ENCODE measurements at places on chromosomes 11 and 22.
A peak's percentile ranks its signal among the peaks of the same experiment; 100 is the strongest.

DNA sequence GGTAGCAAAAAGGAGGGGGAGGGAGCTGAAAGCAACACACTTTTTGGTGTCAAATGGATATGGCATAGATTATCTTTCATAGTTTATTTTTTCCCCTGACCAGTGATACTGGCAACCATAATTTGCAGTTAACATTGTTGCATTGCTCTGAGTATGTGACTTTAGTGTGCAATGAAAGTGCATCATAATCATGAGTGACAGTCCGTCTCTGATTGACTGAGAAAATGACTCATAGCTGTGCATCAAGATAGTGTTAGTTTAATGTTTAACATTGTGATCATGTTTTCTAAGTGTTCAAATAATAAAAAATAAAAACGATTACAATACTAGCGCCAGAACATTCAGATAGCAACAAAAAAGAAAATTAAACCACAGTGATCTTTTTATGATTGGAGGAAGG lies 952.4 kb upstream of the TENM4 start:
- no peak for ATAC-seq

GRCh38 chr11:46529095-46529905 lies 64.5 kb downstream of the AMBRA1 start:
- ATAC-seq = peak; percentile 83

GRCh38 chr11:110903378-110903777 lies 191.1 kb upstream of the ARHGAP20 start:
- ATAC-seq = no peak

DNA sequence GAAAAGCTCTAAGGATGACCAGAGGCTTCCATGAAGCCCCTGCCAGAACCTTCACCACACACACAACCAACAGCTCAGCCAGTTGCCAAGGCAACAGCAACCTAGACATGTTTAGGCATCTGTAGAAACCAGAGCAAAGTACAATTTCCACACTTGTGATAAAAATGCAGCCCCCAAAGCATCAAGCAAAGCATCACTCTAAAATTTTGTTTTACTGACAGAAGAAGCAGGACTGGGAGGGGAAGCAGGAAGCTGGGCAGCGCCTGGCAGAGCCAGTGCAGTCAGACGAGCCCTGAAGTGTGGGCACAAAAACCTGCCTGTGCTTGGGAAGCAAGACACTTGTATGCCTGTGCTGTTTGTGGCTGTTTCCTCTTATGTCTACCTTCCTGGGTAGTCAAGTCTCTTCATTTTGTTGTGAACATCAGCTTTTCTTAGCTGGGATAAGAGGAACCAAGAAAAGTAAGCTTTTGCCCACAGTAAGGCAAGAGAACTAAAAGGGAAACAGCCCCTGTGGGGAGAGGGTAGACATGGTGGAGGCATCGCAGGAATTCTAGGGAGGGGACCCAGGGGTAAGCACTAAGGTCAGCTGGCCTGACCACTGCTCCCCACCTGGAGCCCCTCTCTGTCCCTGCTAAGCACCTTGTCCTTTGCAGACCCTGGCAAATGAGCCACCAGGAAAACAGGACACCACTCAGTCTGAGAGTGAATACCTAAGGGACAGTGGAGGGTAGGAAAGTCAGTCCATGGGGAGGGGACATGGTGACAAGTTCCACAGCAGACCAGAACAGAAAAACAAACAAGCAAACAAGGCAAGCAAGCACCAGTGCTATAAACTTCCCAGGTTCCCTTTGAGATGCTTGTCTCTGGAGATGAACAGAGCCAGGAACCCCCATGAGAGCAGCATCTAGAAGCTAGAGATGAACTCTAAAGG lies 13.4 kb downstream of the PACSIN2 start:
- peak; percentile 7 for ATAC-seq

DNA sequence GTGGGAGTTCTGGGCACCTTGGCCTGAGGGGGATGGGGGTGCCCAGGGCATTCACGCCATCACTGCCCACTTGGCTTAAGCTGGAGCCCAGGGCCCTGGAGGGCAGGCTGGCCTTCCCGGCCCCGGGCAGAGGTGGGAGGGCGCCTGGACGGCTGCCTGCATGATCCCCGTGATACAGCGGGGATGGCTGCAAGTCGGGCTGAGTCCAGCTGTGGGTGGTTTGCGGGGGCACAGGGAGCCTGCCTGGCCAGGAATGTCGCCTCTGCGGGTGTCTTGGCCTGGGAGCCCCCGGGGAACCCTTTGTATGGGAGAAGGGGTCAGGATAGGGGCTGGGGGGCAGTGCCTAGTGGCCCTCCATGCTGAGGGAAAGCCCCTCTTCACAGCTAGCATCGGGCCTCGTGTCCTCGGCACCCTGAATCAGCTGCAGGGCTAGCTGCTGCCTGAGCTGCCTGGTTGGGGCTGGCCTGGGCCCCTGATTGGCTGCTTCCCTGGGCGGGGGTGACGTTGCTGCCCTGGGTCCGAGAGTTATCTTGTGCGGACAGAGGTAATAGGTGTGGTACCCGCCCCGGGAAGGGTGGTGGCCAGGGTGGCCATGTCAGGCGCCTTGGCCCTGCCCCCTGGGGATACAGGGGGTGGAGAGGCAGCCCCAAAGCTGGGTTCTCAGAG lies 8.3 kb downstream of the BRSK2 start:
- no peak for ATAC-seq

- no peak for ATAC-seq
These were observed 76.3 kb upstream of the TMEM45B start for GRCh38 chr11:129739339-129739738.

GRCh38 chr22:24433828-24434470 lies 6.5 kb downstream of the ADORA2A start:
- peak; percentile 86 for ATAC-seq

DNA sequence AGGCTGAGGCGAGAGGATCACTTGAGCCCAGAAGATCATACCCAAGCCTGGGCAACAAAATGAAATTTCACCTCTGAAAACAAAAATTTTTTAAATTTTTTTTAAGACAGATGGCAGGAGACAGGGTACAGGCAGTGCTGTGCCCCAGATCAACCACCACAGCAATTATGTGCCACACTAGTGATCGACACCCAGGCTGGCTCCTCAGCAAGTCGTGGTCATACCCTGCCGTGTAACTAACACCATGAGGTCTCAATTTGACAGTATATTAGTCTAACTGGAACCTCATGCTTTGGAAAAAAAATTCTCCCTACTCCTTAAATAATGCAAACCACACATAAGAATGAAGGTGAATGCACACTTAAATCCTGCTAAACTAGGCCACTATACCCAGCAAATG lies 8.3 kb downstream of the SF3A1 start:
- peak; percentile 24 for ATAC-seq

DNA sequence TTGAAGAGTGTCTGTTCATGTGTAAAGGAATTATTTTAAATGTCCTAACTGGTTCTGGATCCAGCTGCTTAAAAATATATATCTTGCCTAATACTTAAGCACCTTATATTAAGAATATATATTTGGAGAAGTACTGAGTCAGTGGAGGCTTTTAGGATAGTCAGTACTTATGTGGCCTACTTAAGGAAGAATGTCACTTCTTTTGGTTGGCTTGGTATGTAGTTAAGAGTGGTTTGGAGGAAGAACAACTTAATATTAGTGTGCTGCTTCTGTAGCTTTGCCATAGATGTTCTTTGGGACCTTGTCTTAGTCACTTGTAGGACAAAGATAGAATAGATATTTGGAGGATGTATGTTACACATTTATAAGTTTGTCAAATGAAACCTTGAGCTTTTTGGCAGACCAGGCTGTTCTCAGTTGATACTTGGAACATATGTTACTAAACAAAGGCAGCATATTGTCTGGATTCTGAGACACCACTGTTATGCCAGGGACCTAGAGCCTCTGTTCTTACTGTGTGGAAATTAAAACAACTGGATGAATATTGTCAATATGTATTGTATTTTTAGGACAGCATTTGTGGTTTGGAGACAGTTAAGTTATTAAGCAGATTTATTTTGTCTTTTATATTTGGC lies 4.9 kb downstream of the HIPK3 start:
- ATAC-seq = no peak

GRCh38 chr11:12770966-12771597 lies 96.9 kb downstream of the TEAD1 start:
- ATAC-seq = no peak

DNA sequence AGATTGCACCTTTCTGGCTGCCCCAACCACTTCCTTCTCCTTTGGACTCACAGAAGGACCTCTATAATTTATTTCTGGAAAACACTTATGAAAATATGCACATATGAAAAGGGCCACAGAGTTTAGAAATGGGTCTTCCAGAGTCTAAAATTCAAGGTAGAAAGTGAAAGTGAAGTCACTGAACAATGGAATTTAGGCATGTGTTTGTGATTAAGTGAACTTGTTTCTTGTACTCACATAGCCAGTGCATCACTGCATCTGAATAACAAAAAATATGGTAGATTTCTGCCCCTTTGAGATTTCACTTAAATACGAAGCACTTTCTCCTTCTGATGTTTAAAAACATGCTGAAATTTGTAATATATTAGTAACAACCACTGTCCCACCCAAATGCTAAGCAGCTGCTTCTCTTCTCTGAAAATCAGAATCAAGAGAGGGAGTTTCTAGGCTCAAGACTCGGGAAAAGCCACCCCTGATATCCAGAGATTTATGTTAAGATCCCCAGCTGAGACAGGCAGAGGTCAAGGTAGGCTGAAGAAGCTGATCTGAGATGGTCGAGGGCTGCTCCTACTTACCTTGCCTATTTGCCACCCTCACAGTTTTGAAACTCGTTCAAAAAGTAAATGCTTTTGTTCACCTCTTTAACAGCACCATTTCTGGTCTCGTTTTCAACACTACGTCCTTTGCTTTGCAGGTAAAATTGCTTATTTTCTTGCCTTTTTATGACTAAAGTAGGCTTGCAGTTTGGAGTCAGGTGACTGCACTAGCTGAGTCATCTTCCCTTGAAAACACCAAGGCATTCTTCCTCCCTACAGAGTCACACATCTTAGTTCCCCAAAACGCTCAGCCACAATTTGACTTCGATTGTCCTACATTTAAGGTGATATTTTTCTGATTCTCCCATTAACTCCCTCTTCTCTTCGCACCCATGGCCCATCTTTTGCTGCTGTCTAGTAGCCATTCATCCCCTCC lies at the start of gene XKR3:
XKR3 (minus strand) TSS at position 696 of the 972 bp plus-strand sequence. CDS start 17,338 bp downstream, outside the sequence.
- ATAC-seq = peak; percentile 55

DNA sequence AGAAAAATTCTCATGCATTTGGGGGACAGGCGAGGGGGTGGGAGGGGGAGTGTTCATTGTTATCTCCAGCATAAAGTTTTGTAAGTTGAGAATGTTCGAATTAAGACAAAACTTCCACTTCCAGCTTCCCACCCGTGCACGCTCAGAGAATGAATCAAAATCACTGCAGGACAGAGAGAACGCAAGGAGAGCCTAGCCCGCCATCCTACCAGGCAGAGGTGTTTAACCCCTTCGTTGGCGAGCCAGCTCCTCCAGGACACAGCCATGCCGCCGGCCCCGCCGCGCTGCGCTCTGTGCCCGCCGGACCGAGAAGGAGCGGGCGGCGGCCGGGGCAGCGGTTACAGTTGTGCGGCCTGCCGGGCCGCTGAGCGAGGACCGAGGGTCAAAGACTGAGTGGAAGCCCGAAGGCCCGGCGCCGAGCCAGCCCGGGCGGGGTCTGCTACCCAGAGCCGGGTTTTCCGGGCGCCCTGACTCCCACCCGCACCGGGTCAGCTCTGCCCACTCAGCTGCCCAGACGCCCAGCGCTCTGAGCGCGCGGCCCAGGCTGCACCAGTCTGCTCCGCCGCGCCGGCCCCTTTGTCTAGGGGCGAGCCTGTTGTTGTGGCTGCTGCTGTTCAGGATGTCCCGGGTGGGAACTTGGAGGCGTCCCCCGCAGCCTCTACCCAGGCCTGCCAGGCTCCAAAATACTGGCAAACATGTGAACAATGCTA lies at the start of gene NOX4:
NOX4 (minus strand) TSS at position 395 of the 710 bp plus-strand sequence; CDS start at position 266, 129 bp downstream.
- ATAC-seq = no peak

- ATAC-seq = no peak
These were observed 52.9 kb downstream of the PANX1 start for GRCh38 chr11:94181526-94181925.

DNA sequence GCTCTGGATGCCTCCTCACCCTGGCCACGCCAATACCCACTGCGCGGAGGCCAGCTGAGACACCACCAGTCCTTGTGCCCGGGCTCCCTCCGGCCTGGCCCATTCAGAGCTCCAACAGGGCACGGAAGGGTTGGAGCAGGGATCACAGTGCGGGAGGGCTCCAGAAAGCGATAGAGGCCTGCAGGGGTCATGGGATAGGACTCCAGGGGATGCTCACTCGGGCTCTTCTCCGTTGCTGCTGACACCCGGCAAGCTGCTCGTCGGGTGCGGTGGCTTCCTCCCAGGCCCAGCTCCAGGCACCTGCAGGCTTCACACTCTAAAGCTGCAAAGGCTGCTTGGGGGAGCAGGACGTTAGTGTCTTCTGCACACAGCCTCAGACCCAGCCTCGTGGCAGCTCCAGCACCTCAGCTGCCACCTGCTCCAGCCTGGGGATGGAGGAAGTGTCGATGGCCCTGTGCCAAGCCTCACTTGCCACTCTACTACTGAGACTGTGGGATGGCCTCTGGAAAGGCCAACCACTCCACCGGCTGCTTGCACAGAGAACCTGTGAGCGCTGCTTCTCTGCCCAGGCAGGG lies 10.6 kb downstream of the WNT7B start:
- no peak for ATAC-seq

- ATAC-seq = no peak
These were observed 61.8 kb downstream of the CD82 start for GRCh38 chr11:44627165-44627789.

- ATAC-seq = no peak
These were observed 20.5 kb upstream of the AMOTL1 start for GRCh38 chr11:94747601-94748041.

DNA sequence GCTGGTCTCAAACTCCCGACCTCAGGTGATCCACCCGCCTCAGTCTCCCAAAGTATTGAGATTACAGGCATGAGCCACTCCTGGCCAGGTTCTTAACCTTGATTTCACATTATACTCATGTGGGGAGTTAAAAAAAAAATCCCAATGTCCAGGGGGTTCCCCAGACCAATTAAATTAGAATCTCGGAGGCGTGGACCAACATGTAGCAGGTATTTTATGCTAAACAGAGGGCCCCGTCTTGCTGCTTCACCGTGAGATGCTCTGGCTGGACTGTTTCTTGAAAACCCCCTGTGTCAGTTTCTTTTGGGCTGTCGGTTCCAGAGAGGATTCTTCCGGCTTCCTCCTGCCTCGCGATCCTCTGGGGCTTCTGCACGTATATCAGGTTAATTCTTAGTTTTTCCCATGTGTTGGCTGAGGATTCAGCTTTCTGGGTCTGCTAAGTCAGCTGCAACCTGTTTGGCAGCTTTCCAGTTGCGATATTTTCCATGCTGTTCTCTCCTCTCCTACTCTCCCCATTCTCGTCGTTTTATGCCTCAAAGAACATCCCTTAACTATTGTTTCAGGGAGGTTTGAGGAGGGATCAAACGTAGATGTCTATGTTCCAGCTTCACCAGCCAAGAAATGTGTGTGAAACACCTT lies 50.6 kb upstream of the ACCSL start:
- ATAC-seq = no peak

GRCh38 chr22:47575291-47575690 lies 812.8 kb downstream of the TBC1D22A start:
- ATAC-seq = no peak

- peak; percentile 79 for ATAC-seq
These were observed 11.4 kb downstream of the PACS1 start for GRCh38 chr11:66081505-66081904.

Measured in activated CD4-positive, CD25-positive, alpha-beta regulatory T cell treated with anti-CD3 and anti-CD28 coated beads, Interleukin-2, amount 50 U/mL, for 24 hours (primary cell).